Mesothelial cell of epicardium (in vitro differentiated cells): ENCODE measurements at places on chromosomes 6 and 20.

DNA sequence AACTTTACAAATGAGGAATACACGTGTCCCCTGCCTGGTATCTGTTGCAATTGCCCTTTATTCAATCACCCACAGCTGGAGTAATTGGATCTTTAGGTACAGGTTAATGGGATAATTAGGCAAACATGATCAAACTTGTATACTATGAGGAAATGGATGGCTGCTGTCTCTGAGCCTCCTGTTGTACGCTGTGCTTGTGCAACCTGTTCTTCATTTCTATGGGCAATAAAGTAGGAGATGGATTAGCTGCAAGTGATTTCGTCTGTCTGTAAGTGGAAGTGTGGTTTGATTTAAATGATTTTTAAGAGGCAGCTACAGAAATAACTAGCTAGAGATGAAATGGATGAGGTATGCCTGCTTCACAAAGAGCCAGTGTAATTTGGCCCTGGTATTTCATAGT lies 474.1 kb downstream of the RNF144B start:
- H3K27me3 ChIP-seq: peaks cover 78% of the 10 kb centered on the region
- no peak overlapping the region for H3K27ac ChIP-seq
- no peak overlapping the region for H3K4me3 ChIP-seq
- H3K36me3 ChIP-seq: no peaks in the 10 kb centered on the region
- no peaks in the 10 kb centered on the region for H3K4me1 ChIP-seq

GRCh38 chr6:47059216-47059885 lies 17.2 kb upstream of the ADGRF1 start:
- peaks cover 5% of the 10 kb centered on the region for H3K36me3 ChIP-seq
- DNase-seq: no peak
- H3K4me3 ChIP-seq: no peak overlapping the region
- H3K27ac ChIP-seq: peak overlapping the region; percentile 29
- peaks cover 15% of the 10 kb centered on the region for H3K4me1 ChIP-seq

- H3K27ac ChIP-seq: no peak overlapping the region
- peaks cover 1% of the 10 kb centered on the region for H3K4me1 ChIP-seq
- DNase-seq: no peak
- peaks cover 4% of the 10 kb centered on the region for H3K36me3 ChIP-seq
- no peak overlapping the region for H3K4me3 ChIP-seq
Observed at GRCh38 chr6:48835421-48835958, 627.6 kb downstream of the MMUT start.

- peak overlapping the region; percentile 23 for H3K4me3 ChIP-seq
- peaks cover under 1% of the 10 kb centered on the region for H3K36me3 ChIP-seq
- peak overlapping the region; percentile 98 for H3K27ac ChIP-seq
Observed at GRCh38 chr6:144265390-144265789, 19.7 kb upstream of the UTRN start.

DNA sequence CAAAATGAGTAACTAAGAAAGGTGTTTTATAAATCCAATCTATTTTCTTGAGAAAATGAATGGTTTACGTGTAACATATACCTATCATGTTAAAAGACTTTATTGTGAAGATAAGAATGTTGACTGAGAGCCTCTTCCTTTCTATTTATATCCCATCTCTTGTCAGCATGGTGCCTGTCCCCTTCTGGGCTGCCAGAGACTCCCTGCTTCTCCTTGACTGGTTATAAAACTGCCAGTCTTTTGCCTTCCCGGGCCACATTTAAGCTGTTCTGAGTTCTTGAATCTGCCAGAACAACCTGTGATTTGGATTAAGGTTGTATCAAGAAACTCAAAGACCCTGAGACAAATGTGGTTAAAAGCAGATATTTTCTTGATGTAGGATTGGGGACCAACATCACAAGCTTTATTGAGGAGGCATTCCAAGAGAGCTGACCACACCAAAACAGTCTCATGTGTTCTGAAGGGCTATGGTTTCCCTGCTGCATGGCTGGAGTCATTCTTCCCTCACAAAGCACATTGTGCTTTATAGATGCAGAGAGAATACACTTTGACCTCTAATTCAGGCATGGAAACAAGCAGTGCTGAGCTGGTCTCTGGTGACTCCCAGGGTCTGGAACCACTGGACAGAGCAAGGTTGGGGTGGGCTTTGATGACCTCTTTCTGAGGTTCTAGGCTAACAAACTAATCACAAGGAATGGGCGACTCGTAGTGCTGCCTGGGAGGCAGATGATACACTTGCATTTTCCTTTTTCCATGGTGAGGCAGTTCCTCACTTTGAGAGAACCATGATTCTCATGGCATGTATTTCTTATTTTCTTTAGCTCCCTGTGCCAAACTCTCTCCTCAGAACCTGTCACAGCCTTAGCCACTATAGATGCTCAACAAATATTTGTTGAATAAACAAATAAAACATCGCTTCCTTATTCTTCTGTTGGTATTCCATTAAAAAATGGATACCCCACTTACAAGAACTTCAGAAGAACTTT lies 205.0 kb upstream of the PREP start:
- H3K36me3 ChIP-seq: no peaks in the 10 kb centered on the region
- no peak for DNase-seq
- no peak overlapping the region for H3K27ac ChIP-seq

DNA sequence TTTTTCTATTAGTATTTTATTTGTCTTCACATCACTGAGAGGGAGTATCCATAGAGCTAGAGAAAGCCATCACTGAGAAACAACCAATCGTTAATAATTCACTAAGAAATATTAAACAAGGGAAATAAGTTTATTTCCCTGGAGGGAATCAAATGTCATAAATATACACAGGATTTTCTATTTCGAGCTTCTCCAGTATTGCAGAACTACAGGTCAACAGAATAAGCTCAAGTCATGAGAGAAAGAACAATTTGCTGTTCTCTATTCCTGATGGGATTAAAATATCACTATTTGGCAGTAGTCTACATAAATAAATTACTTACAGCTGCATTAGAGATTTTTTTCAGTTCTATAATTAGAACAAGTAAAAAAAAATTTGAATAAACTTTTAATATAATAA lies 2.2 kb upstream of the FAM162B start:
- peaks cover 50% of the 10 kb centered on the region for H3K27me3 ChIP-seq
- H3K4me3 ChIP-seq: no peak overlapping the region
- no peak overlapping the region for H3K27ac ChIP-seq

DNA sequence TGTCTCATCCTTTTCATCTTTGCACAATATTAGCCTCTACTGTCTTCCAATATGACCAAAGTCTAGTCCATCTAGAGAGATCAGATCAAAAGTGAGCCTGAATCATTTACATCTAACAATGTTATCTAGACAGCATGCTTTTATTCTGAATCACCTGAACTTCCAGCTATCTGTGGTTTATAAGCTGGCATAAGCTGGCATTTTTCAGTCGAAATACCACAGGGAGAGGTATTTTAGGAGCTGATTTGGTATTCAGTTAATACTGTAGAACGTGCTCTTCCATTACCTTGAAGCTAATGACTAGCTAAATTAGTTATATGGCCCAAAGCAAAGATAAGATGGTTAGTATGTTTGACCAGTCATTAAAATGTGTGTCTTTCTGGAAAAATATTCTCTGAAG lies 188.3 kb upstream of the AGPAT4 start:
- H3K4me1 ChIP-seq: peaks cover 24% of the 10 kb centered on the region
- H3K36me3 ChIP-seq: no peaks in the 10 kb centered on the region
- DNase-seq: no peak

GRCh38 chr20:38321959-38322598 lies 18.1 kb downstream of the BPI start:
- no peak overlapping the region for H3K27ac ChIP-seq
- DNase-seq: peak; percentile 55
- no peaks in the 10 kb centered on the region for H3K4me1 ChIP-seq
- H3K36me3 ChIP-seq: no peaks in the 10 kb centered on the region
- no peak overlapping the region for H3K4me3 ChIP-seq

- H3K36me3 ChIP-seq: no peaks in the 10 kb centered on the region
- DNase-seq: no peak
- no peak within 1 kb of the TSS for H3K27ac ChIP-seq
- H3K4me1 ChIP-seq: no peaks in the 10 kb centered on the region
Observed at GRCh38 chr6:30163090-30163917, at the start of gene TRIM15. TRIM15 (plus strand) TSS chr6:30163546; CDS start chr6:30163685, 139 bp downstream.

DNA sequence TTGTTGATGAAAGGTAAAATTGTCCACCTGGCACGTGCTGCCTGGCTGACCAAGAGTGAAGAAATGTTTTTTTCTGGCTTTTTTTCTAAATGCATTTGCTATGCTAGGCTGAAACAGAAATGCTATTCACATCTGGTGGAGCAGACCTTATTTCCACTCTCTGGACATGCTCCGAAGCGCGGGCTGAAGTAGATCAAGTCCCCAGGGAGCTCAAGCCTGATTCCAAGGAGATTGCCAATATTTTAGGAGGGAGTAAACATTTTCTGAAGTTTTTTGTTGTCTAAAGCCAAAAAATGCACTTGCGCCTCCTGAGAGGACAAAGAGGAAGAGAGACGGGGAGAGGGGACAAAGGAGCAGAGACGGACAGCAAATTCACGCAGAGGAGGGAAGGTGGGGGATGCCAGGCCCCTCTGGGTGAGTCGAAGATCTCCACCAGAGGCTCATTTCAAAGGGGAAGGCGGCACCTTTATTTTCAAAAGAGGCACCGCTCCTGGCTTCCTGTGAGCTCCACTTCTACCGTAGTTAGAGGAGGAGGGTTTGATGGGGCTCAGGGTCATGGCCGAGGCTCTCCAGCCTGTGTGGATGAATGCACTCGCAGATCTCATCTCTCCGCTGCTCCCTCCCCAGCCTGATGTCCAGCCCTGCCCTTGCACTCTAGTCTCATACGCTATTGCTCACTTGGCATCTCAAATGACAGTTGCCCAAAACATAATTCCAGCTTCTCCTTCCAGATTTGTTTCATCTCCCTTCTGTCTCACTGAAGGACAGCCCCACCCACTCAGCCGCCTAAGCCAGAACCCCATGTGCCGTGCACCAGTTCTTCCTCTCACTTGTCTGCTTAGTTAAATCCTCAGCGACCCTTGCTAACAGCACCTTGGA lies 23.1 kb upstream of the SMOC2 start:
- H3K27me3 ChIP-seq: peaks cover 7% of the 10 kb centered on the region
- H3K4me3 ChIP-seq: no peak overlapping the region
- no peak overlapping the region for H3K27ac ChIP-seq
- no peak for DNase-seq
- H3K36me3 ChIP-seq: no peaks in the 10 kb centered on the region

DNA sequence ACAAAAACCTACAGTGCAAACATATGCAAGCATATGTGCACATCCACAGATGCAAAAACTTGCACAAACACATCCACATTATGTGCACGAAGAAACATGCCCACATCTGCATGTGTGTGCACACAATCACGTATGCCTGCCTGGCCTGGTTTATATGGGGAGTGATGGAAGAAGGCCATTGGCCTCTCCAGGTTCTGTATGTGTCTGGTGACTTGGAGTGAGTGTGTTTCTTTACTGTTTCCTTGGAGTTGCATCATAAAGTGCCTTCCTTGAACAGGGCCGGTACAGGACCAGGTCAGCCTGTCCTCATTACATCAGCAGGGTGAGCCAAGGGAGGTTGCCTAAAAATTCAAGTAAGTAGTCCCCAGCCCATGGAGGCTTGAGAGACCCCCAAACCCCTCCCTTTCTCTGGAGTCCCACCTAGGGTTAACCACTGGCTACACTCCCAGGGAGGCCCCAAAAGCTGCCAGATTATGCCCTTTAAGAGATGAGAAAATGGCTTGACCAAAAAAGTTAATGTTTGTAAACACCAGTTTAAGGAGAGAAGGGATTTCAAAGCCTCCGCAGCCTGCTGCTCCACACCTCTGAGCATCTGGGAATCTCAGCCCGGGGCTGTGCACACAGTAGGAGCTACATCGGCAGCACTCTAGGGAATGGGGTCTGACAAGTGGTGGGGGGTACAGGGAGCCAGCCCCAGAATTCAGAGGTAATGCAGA lies 140.8 kb downstream of the VEGFA start:
- H3K36me3 ChIP-seq: no peaks in the 10 kb centered on the region
- peaks cover 3% of the 10 kb centered on the region for H3K27me3 ChIP-seq
- DNase-seq: no peak

- peaks cover 43% of the 10 kb centered on the region for H3K4me1 ChIP-seq
- no peaks in the 10 kb centered on the region for H3K27me3 ChIP-seq
- peak overlapping the region; percentile 84 for H3K27ac ChIP-seq
- H3K36me3 ChIP-seq: no peaks in the 10 kb centered on the region
Observed at GRCh38 chr6:52333840-52334200, 28.1 kb upstream of the PAQR8 start.

DNA sequence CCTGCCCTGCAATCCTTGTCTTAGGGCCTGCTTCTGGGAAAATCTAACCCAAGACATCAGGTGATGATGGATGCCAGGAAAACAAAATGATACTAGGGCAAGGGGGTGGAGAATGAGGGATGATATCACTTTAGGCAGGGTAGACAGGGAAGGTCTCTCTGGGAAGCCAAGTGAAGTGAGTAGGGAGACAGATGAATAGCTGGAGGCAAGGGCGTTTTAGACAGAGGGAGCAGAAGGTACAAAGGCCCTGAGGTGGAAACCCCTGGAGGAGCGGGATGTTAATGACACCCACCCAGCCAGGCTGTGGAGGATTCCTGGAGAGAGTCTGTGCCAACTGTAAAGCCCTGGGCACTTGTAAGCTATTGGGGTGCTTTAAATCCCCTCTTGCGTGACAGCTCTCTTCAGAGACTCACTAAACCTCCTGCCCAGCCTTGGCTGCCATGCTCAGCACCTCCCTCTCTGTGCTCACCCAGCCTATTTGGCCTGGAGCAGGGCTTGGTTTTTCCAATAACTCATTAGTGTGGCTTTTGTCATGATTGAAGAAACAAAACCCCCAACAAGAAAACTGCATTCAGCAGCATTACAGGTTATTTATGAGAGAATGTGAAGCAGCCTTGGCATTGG lies 12.4 kb upstream of the MDGA1 start:
- peaks cover 10% of the 10 kb centered on the region for H3K4me1 ChIP-seq
- no peak overlapping the region for H3K27ac ChIP-seq
- H3K27me3 ChIP-seq: no peaks in the 10 kb centered on the region
- H3K36me3 ChIP-seq: no peaks in the 10 kb centered on the region

GRCh38 chr6:79385333-79385732 lies 150.9 kb upstream of the HMGN3 start:
- DNase-seq: no peak
- H3K36me3 ChIP-seq: no peaks in the 10 kb centered on the region
- no peak overlapping the region for H3K4me3 ChIP-seq

GRCh38 chr6:106894978-106895702 lies 79.4 kb downstream of the CD24 start:
- no peak for DNase-seq
- H3K27ac ChIP-seq: no peak overlapping the region
- H3K27me3 ChIP-seq: no peaks in the 10 kb centered on the region
- peaks cover 1% of the 10 kb centered on the region for H3K4me1 ChIP-seq
- H3K4me3 ChIP-seq: no peak overlapping the region

- no peak overlapping the region for H3K27ac ChIP-seq
- no peak overlapping the region for H3K4me3 ChIP-seq
- no peaks in the 10 kb centered on the region for H3K36me3 ChIP-seq
- no peak for DNase-seq
- H3K27me3 ChIP-seq: no peaks in the 10 kb centered on the region
Observed at GRCh38 chr6:134425513-134425912, 107.6 kb upstream of the SGK1 start.
